ENCODE measurements at places on chromosomes 16 and 17.

- no peak for DNase-seq
These were observed 12.5 kb downstream of the RARA start for GRCh38 chr17:40321524-40321929.

- DNase-seq, result no peak
These were observed 58.2 kb downstream of the RAP1GAP2 start for GRCh38 chr17:2854143-2855055.

GRCh38 chr17:46123607-46124006 is 69.6 kb downstream of the KANSL1 start:
- DNase-seq, result no peak

DNA sequence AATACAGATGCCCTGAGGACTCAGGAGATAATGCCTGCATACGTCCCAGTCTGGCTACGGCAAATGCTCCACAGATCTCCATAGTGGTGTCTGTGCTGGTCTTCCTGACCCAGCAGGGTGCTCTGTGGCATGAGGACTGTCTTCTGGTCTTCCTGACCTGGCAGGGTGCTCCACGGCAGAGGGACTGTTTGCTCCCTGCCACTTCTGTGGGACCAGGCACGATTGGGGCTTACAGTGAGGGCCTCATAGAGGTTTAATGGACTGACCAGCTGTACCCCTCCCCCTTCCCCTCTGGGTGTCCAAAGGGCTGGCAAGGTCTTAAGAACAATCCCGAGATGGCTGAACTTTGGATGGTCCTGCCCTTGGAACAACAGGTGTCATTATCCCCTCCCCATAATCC is 123.1 kb downstream of the C16orf78 start:
- DNase-seq, result no peak

- DNase-seq, result no peak
These were observed 25.9 kb upstream of the FOXJ1 start for GRCh38 chr17:76166906-76167305.

GRCh38 chr16:82694239-82694874 is 67.6 kb downstream of the CDH13 start:
- no peak for DNase-seq

GRCh38 chr17:57356719-57357391 is 100.5 kb downstream of the MSI2 start:
- no peak for DNase-seq

- DNase-seq, result no peak
These were observed 222.5 kb downstream of the C16orf78 start for GRCh38 chr16:49596068-49596467.

DNA sequence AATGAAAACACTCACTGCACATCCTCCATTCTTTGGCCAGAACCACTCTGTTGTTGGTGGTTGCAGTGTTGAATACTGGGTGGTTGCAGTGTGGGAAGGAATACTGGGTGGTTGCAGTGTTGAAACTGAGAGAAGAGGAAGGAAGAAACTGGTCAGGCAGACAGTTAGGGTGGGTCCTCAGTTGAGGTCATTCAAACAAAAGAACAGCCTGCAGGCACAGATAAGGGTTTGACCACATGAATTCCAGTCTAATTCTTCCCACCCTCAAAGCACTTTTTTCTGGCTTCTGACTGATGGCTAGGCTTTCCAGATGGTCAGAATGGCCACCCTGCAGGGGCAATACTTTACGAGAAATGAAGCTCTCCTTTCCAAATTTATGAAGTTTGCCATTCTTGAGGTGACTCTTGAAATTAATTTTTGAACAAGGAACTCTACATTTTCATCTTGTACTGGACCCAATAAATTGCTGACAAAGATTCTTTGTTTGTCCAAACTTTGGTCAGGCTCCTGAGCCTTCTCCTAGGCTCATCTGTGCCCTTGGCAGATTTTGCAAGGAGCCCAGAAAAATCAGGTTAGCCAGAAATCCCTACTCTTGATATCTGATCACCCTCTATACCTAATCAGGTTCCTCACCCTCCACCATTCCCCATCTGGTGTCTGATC is 596.6 kb upstream of the CDH5 start:
- no peak for DNase-seq

DNA sequence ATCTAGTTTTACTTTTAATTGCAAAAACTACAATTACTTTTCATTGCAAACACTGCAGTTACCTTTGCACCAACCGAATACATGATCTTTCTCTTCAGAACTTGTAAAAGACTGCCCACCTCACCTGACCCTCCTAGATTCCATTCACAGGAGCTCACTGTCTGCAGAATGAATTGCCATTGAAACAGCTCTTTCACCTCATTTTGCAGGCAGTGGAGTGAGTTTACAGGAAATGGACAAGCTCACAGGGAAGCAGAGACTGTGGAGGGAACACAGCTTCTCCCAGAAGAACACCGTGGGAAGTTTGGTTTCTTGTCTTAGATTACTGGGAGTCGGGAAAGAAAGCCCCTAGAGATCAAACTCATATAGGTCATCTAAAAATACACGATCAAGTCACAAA is 439.7 kb upstream of the RBFOX1 start:
- DNase-seq, result no peak

GRCh38 chr17:29252101-29252791 is 5.6 kb downstream of the CRYBA1 start:
- DNase-seq, result peak; percentile 20

DNA sequence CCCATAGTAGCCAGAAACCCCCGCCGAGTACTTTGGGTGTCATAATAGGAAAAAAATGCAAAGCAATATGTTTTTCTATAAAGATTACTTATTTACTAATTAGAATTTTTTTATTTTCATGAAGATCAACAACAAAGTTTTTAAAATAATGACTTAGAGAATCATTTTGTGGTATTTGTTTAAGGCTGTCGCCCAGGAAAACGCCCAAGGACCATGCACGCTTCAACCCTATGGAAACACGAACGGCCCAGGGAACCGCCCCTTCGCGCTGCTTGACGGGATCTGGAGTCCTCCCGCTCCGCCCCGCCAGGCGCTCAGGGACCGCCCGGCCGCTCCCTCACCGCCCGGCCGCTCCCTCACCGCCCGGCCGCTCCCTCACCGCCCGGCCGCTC is 408 bp upstream of the KPNA2 start:
- DNase-seq, result no peak

GRCh38 chr16:83802135-83802534 is 5.6 kb upstream of the HSBP1 start:
- peak; percentile 15 for DNase-seq

GRCh38 chr17:80746262-80746935 is 201.8 kb downstream of the RPTOR start:
- DNase-seq, result no peak

GRCh38 chr16:27225536-27226360 is 22.4 kb downstream of the KDM8 start:
- DNase-seq, result no peak

DNA sequence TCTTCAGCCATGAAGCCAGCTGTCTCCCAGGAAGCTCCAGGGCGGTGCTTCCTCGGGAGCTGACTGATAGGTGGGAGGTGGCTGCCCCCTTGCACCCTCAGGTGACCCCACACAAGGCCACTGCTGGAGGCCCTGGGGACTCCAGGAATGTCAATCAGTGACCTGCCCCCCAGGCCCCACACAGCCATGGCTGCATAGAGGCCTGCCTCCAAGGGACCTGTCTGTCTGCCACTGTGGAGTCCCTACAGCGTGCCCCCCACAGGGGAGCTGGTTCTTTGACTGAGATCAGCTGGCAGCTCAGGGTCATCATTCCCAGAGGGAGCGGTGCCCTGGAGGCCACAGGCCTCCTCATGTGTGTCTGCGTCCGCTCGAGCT is 14.1 kb downstream of the STH start:
- DNase-seq, result no peak

GRCh38 chr16:22270525-22270924 is 26.7 kb upstream of the POLR3E start:
- DNase-seq, result no peak

- DNase-seq, result no peak
These were observed 238.6 kb downstream of the CDH13 start for GRCh38 chr16:82865412-82865811.

DNA sequence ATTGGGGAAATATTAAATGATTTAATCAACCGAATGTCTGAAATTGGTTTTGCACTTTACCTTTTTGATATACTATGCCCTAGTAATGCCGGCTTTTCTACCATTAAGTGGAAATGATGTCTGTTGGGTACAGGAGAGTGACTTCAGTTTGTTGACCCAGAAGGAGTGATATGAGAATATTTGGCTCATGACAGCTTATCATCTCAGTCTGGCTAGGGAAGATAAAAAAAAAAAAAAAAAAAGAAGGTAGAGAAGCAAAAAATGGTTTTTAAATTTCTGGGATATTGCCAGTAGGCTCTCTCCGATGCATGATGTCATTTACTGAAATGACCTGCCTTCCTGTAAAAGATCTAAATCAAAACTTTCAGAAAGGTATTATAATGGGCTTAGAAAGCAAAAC is 69.0 kb downstream of the CNTNAP4 start:
- DNase-seq, result no peak

DNA sequence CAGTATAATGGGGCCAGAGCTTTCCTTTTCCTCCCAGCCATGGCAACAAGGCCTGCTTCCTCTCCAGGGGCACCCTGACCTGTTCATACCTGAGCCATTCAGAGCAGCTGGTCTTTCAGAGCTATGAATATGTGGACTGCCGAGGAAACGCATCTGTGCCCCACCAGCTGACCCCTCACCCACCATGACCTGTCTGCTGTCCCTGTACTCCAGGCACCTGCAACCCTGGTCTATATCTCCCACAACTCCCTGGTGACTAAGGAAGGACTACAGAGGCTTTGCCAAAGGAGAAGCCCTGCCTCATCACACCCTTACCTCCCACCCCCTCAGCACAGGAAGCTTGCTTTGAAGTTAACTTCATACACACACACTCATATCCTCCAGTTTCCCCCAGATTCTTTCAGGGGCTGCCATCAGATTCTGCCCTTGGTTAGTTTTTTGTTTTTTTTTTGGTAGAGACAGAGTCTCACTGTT is 6.0 kb downstream of the TMEM106A start:
- no peak for DNase-seq

DNA sequence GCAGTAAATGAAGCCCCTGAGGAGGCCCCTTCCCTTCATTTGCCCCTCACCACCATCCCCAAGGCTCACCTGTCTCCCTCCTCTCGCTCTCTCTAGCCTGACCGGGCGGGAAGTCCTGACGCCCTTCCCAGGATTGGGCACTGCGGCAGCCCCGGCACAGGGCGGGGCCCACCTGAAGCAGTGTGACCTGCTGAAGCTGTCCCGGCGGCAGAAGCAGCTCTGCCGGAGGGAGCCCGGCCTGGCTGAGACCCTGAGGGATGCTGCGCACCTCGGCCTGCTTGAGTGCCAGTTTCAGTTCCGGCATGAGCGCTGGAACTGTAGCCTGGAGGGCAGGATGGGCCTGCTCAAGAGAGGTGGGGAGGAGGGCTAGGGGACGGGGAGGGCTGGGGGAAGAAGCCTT is 21.0 kb downstream of the WNT9B start:
- no peak for DNase-seq
